ENCODE measurements at places on chromosomes 7 and 10. TPM values are rescaled to one million over a fixed set of nuclear protein-coding genes. Genes with fewer than 3 reads are reported as not detected.

The KCNH2 gene
- total RNA-seq: 11.2 TPM

The NPY gene
- total RNA-seq: not detected

The MSMB gene
- not detected for total RNA-seq

The PTPRN2 gene
- 2.1 TPM for total RNA-seq

DNA sequence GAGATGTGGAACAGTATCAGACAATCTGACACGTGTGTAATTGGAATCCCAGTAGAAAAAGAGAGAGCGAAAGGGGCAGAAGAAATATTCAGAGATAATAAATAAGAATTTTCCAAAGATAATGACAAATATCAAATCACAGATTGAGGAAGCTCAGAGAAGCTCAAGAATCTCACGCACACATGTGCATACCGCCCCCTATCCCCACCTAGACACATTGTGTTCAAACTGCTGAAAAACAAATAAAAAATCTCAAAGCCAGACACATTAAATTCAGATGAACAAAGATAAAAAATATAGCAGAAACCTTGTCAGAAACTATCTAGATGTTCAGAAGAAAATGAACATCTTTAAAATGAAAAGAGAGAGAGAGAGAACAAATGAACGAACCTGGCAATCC, 17.2 kb downstream of the SFR1 start:
- DNase-seq: no peak
- H3K27ac ChIP-seq: no peak overlapping the region
- no peak overlapping the region for H3K4me3 ChIP-seq
- H3K4me1 ChIP-seq: no peaks in the 10 kb centered on the region
- H3K27me3 ChIP-seq: peaks cover 13% of the 10 kb centered on the region

DNA sequence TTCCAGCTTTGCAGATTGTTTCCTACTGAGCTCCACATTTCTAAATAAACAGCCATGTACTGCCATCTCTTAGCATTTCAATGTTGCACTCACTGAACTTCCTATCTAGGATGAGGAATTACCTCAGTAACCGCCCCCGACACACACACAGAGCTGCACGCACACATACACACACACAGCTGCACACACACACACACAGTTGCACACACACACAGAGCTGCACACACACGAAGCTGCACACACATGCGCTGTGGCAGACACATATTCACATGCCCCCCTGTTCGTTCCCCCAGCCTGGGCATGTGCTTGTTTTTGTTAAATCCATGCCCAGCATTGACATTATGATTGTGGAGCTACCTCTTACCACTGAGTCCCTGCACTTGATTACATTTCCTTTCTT, 39.6 kb upstream of the CNPY1 start:
- H3K27ac ChIP-seq: no peak overlapping the region
- peaks cover 49% of the 10 kb centered on the region for H3K27me3 ChIP-seq
- peaks cover 8% of the 10 kb centered on the region for H3K4me1 ChIP-seq

DNA sequence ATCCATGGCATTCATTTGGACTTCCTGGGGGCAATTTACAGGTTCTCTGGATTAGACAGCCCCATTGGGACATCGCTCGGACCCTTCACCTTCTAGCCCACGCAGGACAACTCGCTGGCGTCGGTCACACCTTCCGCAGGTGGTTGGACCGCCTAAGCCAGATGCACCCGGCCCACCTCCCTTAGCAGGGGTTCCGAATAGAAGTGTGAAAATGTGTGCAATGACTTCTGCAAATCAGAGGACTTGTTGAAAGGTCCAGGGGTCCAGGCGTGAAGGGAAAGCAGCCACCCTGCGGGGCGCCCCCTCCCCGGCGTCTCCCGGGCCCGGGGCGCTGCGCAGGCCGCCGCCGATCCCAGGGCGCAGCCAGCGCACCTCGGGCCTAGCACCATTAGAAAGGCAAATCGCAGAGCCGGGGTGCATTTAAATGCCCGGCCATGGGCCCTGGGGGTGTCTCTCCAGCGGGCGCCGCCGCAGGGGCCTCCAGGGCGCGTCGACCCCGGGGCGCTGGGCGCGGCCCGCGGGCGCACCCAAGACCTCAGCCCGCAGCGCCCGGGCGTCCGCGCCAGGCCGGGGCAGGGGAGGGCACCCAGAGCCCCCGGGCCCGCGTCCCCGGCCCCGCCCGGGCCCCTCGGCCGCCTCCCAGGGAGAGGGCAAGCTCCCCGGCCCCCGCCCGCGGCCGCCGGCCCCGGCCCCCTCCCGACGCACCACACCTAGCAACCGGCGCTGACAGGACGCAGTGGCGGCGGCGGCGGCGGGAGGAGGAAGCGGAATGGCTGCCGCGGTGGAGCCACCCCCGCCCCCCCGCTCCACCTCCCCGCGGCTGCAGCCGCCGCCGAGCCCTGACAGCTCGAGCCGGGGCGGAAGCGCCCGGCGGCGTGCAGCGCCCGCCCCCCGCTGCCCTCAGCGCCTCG, 1.2 kb downstream of the JAZF1 start:
- H3K36me3 ChIP-seq: no peaks in the 10 kb centered on the region
- peak; percentile 46 for DNase-seq
- H3K27ac ChIP-seq: no peak overlapping the region
- peaks cover 8% of the 10 kb centered on the region for H3K4me1 ChIP-seq
- peaks cover 26% of the 10 kb centered on the region for H3K27me3 ChIP-seq

- H3K27ac ChIP-seq: no peak overlapping the region
- H3K4me1 ChIP-seq: peaks cover 17% of the 10 kb centered on the region
- H3K27me3 ChIP-seq: peaks cover 2% of the 10 kb centered on the region
- no peak for DNase-seq
Measured at GRCh38 chr10:105840288-105840770, 1199.2 kb downstream of the SORCS3 start.

GRCh38 chr7:93890464-93891068, at the start of gene TFPI2:
Gene TFPI2, minus strand, starts transcription at chr7:93890753. Its CDS starts 75 bp downstream, at chr7:93890678.
- peak; percentile 36 for DNase-seq
- peaks cover 24% of the 10 kb centered on the region for H3K27me3 ChIP-seq
- peak within 1 kb of the TSS; percentile 68 for H3K27ac ChIP-seq
- peak within 1 kb of the TSS; percentile 88 for H3K4me3 ChIP-seq

DNA sequence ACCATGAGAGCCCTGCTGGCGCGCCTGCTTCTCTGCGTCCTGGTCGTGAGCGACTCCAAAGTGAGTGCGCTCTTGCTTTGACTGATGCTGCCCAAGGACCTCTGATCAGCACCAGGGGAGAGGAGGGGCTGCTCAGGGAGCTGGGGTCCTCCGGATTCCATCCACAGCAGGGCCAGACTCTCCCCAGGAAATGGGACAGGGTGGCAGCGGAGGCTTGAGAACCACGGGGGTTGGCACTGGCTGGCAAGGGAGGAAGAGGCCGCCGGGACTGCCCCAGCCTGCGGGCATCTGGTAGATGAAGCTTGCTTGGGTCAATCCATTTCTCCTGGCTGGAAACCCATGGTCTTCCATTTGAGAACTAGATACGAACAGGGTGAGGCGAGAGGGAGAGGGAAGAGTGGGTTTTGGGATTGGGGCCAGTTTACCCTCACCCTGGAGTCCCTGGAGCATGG, 647 bp downstream of the PLAU start:
- H3K36me3 ChIP-seq: no peaks in the 10 kb centered on the region
- H3K4me1 ChIP-seq: peaks cover 25% of the 10 kb centered on the region
- H3K4me3 ChIP-seq: peak overlapping the region; percentile 83
- H3K27me3 ChIP-seq: peaks cover 53% of the 10 kb centered on the region
- H3K27ac ChIP-seq: no peak overlapping the region

DNA sequence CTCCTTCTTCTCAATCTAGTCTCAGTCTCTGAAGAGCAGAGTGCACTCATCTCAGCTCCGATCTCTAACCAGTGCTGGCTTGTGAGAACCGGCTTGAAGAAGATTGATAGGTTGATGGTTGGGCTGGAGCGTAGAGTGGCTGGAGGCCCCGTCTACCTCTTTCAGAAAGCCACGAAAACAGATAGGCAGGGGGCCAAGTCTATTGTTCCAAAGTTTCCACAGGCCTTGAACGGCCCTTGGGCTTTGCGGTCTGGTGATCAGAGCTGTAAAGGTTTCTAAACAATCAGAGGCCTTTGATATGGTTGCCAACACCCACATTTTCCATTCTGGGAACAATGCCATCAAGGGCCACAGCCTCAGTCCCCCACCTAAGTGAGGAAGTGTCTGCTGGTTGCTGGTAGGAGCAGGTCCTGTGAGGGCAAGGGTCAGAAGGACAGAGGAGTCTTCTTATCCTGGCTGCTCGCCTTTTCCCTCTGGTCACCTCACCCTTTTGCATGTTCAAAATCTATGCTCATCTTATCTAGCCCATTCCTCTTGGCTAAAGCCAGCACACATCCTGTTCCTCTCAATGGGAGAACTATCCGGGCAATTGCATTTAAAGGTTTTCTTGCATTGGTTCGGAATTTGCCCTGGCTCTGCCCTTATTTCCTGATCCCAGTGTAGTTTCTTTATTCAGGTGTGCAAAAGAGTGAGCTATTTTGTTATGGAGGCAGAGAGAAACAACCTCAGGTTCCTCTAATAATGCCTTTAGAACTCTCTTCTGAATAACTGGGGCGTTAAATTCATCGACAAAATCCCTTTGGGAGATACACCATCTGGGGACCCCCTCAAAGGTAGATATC, 70.3 kb upstream of the KMT2E start:
- H3K36me3 ChIP-seq: no peaks in the 10 kb centered on the region
- H3K27me3 ChIP-seq: no peaks in the 10 kb centered on the region
- H3K4me3 ChIP-seq: peak overlapping the region; percentile 39
- H3K4me1 ChIP-seq: peaks cover 27% of the 10 kb centered on the region
- peak; percentile 49 for DNase-seq

DNA sequence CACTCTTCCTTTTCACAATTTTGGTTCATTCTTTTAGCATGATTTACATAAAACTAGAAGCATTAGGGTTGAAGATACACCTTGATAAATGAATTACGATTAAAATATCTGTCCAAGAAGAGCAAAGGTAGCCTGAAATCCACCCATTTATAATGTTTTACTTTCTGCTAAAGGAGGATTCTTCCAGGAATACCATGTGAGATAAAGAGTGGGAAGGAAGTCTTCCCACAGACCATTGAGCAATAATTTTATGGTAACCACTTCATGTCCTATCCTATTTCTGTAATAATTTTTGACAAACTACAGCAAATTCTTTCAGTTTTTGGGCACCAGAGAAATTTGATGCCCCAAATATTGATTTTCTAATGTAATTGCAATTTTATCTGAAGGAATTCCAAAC, 150.6 kb upstream of the STEAP4 start:
- no peak for DNase-seq
- no peaks in the 10 kb centered on the region for H3K27me3 ChIP-seq
- no peak overlapping the region for H3K4me3 ChIP-seq
- no peak overlapping the region for H3K27ac ChIP-seq
- no peaks in the 10 kb centered on the region for H3K36me3 ChIP-seq

DNA sequence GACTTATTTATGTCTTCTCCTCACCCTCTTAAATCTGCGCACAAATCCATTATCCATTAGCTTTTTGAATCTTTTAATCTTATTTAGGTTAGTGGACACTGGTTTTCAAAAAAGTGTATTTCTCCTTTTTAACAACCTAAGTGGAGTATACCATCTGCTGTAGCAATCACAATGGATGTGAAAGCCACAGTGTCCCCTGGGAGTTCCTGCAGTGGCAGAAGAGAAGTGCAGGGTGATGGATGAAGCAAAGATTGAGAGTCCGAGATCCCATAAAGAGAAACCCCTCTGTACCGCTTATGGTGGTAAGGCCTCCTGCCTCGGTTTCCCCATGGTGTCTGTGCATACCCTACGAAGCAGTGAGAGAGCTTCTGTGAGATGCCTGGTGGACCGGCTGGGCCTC, 236.4 kb downstream of the COBL start:
- no peak overlapping the region for H3K4me3 ChIP-seq
- no peak for DNase-seq
- no peak overlapping the region for H3K27ac ChIP-seq
- H3K36me3 ChIP-seq: no peaks in the 10 kb centered on the region
- H3K4me1 ChIP-seq: no peaks in the 10 kb centered on the region

DNA sequence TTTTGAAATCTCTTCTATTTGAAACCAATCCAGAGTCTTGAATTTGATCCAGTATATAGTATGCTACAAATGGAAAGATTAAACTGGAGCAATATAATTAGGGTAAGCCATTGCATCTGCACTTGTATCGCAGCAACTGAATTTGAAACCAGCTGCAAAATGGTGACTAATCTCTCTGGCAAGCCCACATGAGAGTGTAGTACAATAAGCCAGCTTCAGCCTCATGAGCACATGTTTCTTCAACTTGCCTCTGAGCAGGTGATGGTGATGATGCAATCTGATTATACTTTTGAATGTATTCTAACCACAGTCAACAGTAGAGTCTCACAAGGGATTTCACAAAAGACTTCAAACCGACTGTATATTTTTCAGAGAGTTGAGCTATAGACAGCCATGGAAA, 829 bp upstream of the RPA3 start:
- H3K4me3 ChIP-seq: no peak overlapping the region
- H3K27ac ChIP-seq: no peak overlapping the region
- no peak for DNase-seq
- peaks cover 4% of the 10 kb centered on the region for H3K36me3 ChIP-seq

- DNase-seq: no peak
- no peak overlapping the region for H3K4me3 ChIP-seq
- H3K27ac ChIP-seq: no peak overlapping the region
- no peaks in the 10 kb centered on the region for H3K36me3 ChIP-seq
Measured at GRCh38 chr7:139817249-139817648, 11.8 kb upstream of the TBXAS1 start.

GRCh38 chr7:36984041-36984521, 259.8 kb upstream of the AOAH start:
- no peak overlapping the region for H3K27ac ChIP-seq
- H3K4me3 ChIP-seq: no peak overlapping the region
- DNase-seq: no peak
- H3K4me1 ChIP-seq: peaks cover 50% of the 10 kb centered on the region
- H3K36me3 ChIP-seq: no peaks in the 10 kb centered on the region

DNA sequence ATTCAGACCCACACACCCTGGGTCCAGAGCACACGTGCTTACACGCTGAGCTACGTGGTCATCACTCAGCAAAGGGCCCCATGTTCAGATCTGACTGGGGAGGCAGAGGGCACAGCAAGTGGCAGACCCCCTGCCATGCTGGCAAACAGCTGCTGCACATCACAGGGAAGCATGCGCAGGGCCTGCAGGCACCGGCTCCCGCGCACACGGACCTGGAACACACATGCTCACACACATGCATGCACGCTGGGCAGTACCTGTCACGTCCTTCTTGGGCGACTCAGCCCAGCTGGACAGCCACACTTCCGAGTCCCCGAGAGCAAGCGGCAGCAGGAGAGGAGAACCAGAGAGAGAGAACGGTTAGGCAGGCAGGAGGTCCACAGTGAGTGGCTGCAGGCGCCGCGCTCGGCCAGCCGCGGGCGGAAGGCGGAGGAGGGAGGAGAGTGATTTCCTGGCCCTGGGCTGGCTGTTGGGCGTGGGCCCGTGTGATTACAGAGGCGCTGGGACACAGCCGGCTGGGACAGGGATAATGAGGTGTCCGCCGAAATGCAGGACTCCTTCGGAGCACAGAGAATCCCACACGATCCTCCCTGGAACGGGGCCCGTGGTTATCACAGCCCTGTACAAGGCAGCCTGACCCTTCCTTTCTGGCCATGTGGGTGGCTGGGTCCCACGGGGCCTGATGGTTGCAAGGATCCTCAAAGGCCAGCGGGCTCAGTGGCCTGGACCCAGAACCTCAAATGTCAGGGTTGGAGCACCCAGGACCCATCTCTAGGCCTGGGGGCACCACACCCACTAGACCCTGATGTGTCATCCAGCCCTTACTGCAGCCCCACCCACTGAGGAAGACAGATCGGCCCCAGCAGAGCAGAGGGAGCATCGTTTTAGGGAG, 175.1 kb downstream of the NEURL1 start:
- DNase-seq: no peak
- H3K4me3 ChIP-seq: no peak overlapping the region
- H3K27ac ChIP-seq: peak overlapping the region; percentile 64
- H3K27me3 ChIP-seq: no peaks in the 10 kb centered on the region

GRCh38 chr7:50952544-50952943, 169.8 kb upstream of the GRB10 start:
- no peaks in the 10 kb centered on the region for H3K27me3 ChIP-seq
- no peaks in the 10 kb centered on the region for H3K4me1 ChIP-seq
- no peaks in the 10 kb centered on the region for H3K36me3 ChIP-seq
- no peak overlapping the region for H3K27ac ChIP-seq
